ENCODE measurements at places on chromosomes 2 and 18. TPM values are rescaled to one million over a fixed set of nuclear protein-coding genes. Genes with fewer than 3 reads are reported as not detected.
A peak's percentile ranks its signal among the peaks of the same experiment; 100 is the strongest.

COL4A4 gene
- 0.06 TPM for total RNA-seq

ALPP gene
- not detected for total RNA-seq

SKOR2 gene
- not detected for total RNA-seq

HOXD9 gene
- total RNA-seq = not detected

TNP1 gene
- not detected for total RNA-seq

DSC2 gene
- not detected for total RNA-seq

LBH gene
- 136 TPM for total RNA-seq

CHRNG gene
- not detected for total RNA-seq

TUBA4B gene
- not detected for total RNA-seq

LGALSL gene
- total RNA-seq = 0.83 TPM

GAL3ST2 gene
- total RNA-seq = not detected

ESPNL gene
- total RNA-seq = not detected

DNA sequence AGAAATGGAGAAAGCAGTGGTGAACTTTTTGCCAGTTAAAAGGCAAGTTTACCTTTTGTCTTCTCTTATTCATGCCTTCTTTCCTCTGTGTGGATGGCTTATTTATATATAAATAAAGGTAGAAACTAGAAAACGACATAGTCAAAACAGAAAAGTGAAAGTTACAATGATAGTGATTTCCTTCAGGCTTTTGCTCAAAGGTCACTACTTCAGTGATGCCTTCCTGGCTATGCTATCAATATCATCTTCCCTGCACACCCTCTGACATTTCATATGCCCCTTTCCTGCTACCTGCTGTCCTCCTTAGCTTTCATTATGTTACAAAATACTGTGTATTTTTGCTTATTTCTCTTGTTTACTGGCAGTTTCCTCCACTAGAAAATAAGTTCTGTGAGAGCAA, 132.0 kb upstream of the NOSTRIN start:
- DNase-seq = no peak

GRCh38 chr18:75154997-75155396, 53.9 kb downstream of the PTGR3 start:
- DNase-seq = no peak

- peak; percentile 31 for DNase-seq
Measured at GRCh38 chr2:58448065-58448507, 207.0 kb upstream of the FANCL start.

DNA sequence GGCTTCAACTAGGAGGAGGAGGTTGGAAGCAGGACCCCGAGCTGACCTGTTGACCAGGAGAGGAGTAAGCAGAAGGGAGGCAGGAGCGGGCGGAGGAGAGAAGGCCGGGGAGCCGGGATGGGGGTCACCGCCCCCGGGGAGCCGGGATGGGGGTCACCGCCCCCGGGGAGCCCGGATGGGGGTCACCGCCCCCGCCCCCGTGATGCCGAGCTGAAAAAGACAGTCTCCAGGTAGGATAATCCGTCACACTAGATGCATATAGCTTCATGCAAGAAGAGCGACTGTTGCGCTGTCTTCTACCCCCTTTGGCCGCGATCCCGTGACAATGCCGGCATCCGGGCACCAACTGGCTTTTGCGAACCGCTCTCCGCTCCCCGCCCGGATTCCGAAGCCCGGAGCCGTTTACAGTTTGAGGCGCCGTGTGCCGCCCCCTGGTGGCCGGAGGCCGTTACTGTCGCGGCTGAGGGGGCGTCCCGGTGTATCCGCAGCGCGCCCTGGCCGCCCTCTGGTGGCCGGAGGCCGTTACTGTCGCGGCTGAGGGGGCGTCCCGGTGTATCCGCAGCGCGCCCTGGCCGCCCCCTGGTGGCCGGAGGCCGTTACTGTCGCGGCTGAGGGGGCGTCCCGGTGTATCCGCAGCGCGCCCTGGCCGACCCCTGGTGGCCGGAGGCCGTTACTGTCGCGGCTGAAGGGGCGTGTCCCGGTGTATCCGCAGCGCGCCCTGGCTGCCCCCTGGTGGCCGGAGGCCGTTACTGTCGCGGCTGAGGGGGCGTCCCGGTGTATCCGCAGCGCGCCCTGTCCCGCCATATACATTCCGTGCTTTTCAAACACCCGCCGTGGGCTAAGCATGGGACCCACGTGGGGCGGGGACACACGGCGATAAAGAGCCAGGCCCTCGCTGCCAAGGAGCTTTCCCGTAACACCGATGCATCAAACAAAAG, 89.6 kb downstream of the ACTR3 start:
- peak; percentile 58 for DNase-seq

- peak; percentile 48 for DNase-seq
Measured at GRCh38 chr2:170929686-170930050, 615 bp downstream of the GORASP2 start.

GRCh38 chr2:129906139-129906860, 73.2 kb upstream of the RAB6C start:
- DNase-seq = no peak

- peak; percentile 8 for DNase-seq
Measured at GRCh38 chr2:114442510-114442909, at the start of gene DPP10. Gene DPP10 (plus strand): TSS chr2:114442641.

DNA sequence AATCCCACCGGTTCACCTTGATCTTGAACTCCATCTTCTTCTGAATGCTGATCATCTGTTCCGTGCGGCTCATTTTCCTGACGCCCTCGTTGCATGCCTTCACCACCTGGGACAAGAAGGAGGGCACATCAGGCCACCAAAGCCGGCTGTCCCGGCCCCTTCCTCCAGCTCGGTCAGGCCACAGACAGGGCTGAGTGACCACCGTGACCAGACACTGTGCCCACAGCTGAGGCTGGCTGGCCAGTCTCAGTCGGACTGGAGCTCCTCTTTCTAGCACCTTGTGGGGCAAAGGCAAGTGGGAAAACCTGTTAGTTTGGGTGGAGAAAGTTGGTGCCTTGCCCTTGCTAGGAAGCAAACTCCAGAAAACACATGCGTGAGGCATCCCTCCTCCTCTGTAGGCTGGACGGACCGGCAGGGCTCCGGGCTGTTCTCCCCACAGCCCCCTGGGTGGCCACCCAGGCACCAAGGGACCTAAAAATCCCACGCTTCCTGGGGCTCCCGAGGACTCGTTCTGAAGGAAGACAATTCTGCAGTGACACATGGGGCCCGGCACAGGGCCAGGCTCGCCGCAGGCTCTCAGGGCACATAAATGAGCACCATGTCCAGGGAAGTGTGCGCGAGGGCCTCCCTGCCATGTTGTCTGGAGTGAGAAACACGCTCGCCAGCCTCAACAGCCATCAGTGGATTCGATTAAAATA, 15.3 kb downstream of the SNORC start:
- DNase-seq = no peak

DNA sequence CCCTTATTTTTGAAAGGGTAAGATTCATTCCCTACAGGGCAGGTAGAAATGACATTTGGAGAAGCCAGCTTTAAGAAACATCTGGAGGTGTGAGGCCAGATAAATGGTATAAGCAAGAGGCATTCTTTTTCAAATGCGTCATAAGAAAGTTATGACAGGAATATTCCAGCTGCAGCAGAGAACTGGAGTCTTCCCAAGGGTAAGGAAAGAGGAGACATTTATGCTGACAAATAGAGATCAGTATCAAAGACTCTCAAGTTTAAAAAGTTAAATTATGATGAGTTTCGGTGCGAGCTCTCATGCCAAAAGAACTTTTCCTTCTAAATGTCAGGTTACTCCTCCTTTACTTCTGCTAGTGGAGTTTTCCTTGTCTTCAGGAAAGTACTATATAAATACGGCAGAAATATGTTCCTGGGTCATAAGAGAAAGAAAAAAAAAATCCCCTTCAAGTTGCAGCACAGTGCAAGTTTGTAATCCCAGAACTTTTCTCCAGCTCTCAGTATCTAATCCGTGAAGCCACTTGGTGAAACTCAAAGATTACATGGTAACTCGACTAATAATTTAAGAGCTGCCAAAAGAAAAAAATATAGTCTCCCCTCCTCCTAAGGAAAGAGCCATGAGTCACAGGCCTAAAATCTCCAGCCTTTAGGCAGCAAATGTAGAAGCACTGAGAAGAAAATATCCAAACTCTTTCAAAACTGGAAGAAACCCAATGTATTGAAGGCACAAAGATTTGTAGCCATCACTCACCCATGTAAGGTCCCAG, 428.1 kb downstream of the MEIS1 start:
- no peak for DNase-seq

- DNase-seq = no peak
Measured at GRCh38 chr2:207136874-207137273, 28.9 kb downstream of the KLF7 start.

GRCh38 chr2:176500901-176501300, 231.7 kb downstream of the MTX2 start:
- DNase-seq = no peak

DNA sequence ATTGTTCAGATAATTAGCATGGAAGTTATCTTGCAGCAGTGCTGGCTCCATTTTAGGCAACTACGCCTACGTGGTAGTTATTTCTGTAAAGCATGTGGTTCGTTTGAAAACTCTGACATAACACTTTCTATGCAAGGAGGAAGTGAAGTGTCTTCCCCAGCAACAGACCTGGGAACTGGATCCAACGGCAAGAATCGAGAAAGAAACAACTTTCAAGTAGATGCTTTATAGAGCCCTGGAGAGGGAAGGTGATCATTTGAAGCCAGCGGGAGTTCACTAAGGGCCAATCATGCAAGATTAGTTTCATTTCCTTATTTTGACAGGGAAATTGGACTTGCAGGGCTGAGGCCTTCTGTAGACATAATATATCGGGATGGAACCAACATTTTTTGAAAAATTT, 218.3 kb downstream of the ACKR3 start:
- DNase-seq = no peak

DNA sequence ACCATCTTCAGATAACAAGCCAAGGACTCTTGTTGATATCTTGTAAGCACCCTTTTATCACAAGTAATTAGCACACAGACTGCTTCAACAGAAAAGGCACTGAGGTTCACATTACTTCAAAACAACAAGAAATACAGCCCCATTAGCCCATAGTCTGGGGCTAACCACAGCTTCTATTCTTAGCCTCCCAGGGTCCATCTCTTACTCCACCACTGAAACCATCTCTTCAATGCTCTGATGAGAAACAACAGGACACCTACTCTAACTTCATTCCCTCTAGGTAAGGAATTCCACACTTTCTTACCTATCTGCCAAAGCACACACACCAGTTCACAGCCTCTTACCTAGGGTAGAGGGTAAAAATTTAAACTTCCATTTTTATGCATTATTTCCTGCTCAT, 26.4 kb upstream of the CYTIP start:
- no peak for DNase-seq

GRCh38 chr2:143078104-143078503, 51.1 kb upstream of the ARHGAP15 start:
- DNase-seq = no peak

- DNase-seq = no peak
Measured at GRCh38 chr2:200416878-200417277, 93.0 kb downstream of the KCTD18 start.

DNA sequence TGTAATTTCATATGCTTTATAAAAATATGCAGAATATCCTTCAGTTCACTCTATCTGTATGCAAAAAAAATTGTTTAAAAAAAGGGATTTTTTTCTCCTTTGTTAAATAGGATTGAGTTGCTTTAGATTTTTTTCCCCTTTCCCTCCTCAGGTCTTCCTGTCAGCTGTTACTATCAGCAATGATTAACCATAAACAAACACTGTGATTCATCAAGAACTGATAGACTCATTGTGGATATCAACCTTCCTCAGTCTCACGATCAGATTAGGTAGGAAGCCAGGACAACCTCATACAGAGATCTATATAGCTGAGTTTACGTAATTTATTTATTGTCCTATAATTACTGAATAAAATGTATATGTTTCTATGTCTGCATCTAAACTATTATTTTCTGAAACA, 2136.2 kb upstream of the CELF4 start:
- DNase-seq = no peak

DNA sequence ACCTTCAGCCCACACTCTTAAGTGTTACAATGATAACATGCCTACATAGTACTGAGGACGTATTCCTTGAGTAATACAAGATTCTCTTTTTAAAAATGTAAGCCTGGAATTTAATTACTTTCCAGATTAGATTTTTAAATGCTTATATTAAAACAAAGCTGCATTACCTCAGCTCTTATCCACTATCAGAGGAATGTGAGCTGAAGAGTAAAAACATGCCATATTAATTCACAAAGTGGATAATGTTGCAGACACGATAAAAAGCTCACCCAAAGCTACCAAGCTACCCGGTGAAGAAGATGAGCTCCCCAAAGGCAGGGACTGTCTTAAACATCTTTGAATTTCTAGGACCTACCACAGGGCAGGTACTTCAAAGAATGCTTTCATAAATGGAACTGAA, 107.8 kb downstream of the NOL10 start:
- no peak for DNase-seq

GRCh38 chr2:67096886-67097285, 300.2 kb upstream of the ETAA1 start:
- no peak for DNase-seq

DNA sequence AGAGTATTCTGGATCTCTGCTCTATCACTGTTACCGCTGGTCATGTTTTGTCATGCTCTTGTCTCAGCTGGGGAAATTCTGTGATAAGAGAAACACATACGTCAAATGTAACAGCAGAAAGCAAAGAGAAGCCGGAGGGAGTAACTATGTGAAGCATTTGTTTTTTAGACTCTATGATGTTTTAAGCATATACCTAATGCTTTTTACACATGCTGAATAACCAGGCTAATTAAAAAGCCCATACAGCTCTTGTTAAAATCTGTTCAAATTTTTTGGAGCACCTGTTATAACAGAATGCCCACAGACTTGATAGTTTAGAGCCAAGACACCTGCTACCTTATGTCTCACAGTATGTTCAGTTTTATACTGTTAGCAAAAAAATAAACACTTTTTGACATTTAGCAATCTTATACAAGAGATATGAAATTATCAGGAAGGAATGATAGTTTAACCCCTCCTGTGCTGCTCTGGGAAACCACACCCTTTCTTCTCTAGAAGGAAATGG, 92.3 kb upstream of the TANK start:
- DNase-seq = no peak

DNA sequence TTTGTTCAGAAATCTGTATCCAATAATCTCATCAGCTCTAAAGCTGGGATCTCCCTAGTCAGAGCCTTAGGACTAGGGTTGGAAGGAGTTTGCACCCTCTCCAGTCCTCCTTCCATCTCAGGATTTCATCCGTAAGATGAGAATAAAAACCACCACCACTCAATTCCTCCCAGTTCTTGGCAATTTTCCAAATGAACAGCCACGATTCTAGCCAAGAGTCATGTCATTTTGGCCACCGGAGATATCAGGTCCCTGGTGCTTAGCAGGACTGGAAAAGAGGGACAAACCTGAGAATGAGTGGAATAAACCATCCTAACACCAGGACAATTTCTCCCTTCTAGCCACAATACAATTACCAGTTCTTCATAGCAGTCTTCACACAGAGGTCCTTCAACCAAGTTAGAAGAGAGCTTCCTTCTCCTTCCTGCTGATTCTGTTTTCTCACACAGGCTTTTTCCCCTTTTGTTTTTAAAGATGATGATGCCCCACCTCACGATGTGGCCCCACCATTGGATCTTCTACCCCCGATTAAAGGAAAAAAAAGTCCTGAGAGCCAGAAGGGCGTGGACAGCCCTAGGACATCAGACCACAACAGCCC, 36.2 kb downstream of the KIAA2012 start:
- no peak for DNase-seq

- DNase-seq = no peak
Measured at GRCh38 chr18:35141567-35142274, 99.1 kb upstream of the ZNF397 start.

- no peak for DNase-seq
Measured at GRCh38 chr18:73768043-73768442, 379.6 kb downstream of the FBXO15 start.

- DNase-seq = no peak
Measured at GRCh38 chr2:17934721-17935120, 56.3 kb downstream of the KCNS3 start.

GRCh38 chr2:47309472-47309951, 93.4 kb upstream of the MSH2 start:
- DNase-seq = no peak

- no peak for DNase-seq
Measured at GRCh38 chr18:24683925-24684324, 223.5 kb downstream of the HRH4 start.

All from activated CD4-positive, alpha-beta T cell treated with anti-CD3 and anti-CD28 coated beads, Interleukin-2, amount 10 ng/mL, durations not matched to agents 7 days and 5 days (primary cell).